CD4-positive, alpha-beta T cell treated with Interferon gamma for 1 hour (primary cell): ENCODE measurements at places on chromosomes 16 and 17.

DNA sequence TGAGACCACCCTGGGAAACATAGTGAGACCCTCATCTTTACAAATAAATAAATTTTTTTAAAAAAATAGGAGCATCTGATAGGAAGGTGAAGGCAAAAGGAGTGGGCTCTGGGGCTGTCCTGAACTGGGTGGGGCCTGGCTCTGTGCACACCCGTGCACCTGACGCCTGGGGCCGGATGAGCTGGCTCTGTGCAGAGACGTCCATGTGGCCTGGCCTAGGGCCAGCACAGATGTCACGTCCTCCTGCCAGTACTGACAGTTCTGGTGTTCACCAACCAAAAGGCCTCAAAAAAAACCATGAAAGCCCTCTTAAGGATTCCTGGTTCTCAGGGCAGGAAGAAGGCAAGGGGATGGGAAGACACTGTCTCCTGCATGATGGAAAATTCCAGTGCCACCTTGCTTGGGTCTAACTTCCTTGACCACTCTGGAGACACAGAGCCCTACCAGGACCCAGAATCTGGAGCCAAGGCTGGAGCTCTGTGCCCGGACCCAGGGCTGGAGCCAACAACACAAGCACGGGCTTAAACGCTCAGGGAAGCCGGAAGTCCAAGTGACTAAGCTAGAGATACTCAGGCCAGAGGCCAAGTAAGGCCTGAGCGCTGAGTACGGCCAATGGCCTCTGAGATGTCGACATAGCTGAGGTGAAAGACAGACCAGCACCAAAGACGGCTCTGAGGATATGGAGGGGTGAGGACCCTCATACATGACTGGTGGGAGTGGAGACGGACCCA is 32.9 kb downstream of the COPRS start:
- DNase-seq: no peak

- DNase-seq: peak; percentile 72
These were observed 25.7 kb downstream of the CIBAR2 start for GRCh38 chr16:85086347-85087291.

- DNase-seq: peak; percentile 76
These were observed 3.8 kb upstream of the HAP1 start for GRCh38 chr17:41738077-41738800.

DNA sequence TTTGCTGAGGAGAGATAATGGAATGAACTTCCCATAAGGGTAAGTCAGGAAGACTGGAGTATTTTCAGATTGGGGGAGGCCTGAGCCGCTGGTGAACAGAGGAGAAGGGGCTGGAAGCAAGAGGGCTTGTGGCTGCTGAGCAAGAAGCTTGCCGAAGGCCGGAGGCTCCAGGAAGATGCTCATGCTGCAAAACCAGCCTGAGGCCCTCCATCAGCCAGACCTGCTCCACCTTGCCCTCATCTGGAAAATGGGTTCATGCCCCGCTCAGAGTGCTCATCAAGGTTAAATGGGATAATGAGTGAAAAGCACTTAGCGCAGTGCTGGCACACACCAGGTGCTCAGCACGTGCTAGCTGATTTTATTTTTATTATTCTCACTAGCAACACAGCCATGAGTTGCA is 5.5 kb upstream of the ASGR1 start:
- DNase-seq: no peak

- peak; percentile 58 for DNase-seq
These were observed 4.4 kb upstream of the FOXJ1 start for GRCh38 chr17:76145231-76146052.

DNA sequence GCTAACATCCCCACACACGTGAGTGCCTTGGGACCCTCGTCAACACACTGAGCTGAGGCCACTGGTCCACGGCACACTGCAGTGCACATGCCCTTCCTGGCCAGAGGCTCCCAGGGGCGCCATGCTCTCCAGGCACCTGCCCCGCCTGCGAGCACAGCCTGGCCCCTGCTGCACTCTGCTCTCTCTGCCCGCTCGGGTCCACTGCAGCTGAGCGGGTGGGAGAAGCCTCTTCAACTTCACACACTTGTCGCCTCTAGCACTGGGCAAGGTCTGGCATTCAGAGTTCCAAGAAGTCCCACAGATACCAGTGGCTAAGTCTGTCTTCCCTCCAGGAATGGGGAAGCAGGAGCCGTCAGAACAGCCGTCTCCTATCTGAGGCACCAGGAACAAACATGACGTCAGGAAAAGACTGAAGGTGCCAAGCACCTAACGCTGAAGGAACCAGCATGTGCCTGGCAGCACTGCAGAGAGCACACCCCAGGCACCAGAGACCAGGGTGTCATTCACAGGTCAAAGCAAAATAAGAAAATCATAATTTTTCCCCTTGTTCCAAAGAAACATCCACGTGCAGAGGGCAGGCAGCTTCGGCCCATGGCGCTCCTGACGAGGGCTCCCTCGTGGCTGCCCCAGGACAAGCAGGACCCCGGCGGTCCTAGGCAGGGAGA is 82.9 kb downstream of the ZNF778 start:
- DNase-seq: no peak

GRCh38 chr16:74778646-74779045 is 4.0 kb upstream of the FA2H start:
- DNase-seq: no peak

DNA sequence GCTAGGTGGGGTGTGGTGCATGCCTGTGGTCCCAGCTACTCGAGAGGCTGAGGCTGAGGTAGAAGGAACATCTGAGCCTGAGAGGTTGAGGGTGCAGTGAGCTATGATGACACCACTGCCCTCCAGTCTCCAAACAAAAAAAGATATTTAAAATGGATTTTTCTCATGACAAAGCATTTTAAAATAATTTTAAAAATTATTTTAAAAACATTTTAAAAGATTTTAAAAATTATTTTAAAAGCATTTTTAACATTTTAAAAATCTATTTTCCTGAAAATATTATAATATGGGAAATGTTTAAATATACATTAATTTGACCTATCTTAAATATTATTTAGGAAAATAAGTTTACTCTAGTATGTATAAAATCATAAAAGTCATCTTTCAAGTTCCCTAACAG is 26.8 kb downstream of the MED13 start:
- DNase-seq: no peak

GRCh38 chr17:62876673-62877405 is 68.7 kb upstream of the MARCHF10 start:
- DNase-seq: no peak

DNA sequence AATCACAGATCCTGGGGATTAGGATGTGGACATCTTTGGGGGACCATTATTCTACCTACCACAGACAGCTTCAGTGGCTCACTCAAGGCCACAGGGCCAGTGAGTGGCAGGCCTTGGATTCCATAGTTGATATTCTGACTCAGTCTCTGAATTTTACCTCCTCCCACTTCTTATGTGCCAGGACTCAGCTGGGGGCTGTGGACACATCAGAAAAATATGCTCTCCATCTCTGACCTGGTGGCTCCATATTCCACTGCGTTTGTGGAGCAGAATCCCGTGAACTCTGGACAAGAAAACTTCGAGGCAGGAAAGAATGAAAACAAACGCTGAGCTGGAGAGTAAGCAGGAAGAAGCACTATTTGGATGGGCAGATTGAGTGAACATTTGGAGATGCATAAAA is 301.8 kb upstream of the MAF start:
- no peak for DNase-seq

DNA sequence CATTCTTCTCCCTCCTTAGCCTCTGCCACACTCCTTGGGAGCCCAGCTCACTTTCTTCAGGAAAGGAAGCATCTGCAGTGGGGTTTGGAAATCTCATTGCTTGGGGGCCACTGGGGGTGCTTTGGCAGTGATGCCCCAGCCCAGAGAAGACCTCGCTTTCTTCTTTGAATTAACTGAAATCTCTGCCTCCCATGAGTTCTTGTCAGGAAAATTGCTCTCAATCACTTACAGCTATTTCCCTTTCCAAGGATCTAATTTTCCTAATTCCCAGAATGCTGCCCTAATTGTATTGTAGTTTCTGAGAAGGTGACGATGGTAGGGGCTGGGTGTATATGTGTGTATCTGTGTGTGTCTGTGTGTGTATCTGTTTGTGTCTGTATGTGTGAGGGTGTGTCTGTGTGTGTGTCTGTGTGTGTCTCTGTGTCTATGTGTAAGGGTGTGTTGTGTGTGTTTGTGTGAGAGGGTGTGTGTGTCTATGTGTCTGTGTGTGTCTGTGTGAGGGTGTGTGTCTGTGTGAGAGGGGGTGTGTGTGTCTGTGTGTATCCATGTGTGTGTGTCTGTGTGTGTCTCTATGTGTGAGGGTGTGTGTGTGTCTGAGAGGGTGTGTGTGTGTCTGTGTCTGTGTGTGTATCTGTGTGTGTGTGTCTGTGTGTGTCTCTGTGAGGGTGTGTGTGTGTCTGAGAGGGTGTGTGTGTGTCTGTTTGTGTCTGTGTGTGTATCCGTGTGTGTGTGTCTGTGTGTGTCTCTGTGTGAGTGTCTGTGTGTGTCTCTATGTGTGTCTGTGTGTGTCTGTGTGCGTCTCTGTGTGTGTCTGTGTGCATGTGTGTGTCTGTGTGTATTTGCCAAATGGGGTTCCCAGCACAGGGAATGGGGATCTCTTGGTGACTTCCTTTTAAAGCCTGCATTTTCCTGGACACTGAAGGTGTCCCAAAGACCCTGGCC is 83.5 kb upstream of the DNAJA2 start:
- no peak for DNase-seq

DNA sequence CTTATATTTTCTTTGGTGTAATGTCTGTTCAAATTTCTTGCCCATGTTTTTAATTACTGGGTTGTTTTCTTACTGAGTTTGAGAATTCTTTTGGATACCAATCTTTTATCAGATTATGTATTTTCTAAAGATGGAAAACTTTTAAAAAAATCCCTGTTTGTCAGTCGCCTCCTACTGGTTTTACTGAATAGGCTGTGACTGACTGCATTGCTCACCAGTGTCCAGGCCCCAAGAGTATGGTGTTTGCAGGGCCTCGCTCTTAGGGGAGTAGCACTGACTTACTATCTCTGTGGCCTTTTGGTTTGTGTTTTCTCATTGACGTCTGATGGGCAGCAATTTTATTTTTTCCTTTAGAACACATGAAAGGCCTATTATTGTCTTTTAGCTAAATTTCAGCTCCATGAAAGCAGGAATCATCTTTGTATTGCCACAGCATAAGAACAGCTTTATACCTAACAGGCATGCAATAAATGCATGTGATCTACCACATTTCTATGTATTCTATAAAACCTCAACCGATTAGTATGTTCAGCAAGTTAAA is 188.4 kb downstream of the AATF start:
- DNase-seq: no peak

DNA sequence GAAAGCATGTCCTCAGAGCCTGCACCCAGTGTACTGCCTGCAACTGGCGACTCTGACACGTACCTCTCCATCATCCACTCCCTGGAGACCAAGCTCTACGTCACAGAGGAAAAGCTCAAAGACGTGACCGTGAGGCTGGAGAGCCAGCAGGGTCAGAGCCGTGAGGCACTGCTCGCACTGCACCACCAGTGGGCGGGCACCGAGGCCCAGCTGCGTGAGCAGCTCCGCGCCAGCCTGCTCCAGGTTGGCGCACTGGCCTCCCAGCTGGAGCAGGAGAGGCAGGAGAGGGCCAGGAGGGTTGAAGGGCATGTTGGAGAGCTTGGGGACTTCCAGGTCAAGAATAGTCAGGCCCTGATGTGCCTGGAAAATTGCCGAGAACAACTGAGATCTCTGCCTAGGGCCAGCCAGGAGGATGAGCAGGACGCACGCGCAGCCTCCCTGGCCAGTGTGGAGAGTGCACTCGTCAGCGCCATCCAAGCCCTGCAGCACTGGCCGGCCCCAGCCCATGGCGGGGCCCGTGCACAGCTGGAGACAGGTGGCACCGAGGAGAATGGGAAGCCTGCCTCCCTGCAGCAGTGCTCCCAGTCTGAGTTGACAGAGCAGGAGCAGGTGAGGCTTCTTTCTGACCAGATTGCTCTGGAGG is 40.3 kb downstream of the PLD6 start:
- DNase-seq: no peak

DNA sequence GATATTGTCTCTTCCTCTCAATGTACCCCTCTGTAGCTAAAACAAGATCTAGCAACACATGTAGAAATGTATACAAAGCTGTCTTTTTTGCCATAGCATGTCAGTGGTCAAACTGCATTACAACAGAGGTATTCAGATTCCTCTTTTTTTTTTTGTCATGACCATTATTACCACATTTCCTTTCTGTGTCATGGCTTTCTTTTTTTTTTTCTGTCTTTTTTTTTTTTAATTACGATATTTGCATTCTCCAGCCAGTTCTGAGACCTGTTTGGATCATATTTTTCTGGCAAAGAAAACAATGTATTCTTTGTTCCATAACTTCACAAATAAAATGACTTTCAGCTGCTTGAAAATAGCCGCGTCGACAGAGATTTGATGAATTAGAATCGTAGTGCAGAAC is 27.4 kb upstream of the CAPNS2 start:
- DNase-seq: no peak

DNA sequence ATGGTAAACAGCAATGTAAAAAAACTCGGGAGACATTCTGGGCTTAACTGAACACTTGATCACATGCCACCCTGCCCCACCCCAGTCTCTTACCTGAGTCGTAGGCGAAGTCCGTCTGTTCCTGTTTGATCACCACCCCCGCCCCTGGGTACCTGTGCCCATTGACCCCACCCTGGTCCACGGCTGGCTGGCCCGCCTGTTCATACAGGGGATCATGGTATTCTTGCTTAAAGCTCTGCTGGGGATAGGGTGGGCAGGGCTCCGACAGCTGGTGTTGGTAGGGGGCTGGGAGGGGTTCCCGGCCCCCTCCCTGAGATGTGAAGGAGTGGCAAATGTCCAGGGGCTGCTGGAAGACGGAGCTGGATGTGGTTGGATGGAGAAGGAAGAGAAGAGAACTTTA is 13.6 kb downstream of the ETV4 start:
- DNase-seq: no peak

DNA sequence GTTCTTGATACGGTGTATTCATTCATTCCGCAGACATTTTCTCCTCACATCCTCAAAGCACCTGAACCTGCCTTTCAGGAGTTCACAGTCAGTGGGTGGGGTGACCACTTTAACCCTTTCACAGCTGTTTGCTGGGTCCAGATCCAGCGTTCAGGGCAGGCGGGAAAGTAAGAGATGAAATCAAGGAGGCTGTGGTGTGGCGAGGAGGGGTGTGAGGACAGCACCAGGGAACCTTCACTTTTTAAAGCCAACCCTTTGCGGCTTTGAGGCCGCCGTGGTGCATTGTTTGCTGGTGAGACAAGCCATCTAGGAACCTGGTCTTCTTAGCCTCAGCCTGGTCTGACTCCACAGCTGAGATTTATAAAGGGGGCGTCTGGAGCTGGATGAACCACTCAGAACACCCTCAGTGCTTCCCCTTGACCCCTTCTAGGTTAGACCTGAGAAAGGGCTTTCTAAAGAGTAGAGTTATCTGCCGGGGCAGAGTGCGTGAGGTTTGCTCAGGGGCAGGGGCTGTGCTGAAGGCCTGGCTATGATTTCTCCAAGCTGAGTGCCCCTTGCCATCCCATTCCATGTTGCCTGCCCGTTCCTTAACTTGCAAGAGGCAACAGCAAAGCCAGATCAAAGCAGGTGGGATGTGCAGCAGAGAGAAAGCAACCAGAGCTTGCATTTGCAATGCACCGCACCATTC is 933 bp downstream of the CCR7 start:
- peak; percentile 54 for DNase-seq

- DNase-seq: no peak
These were observed 5.0 kb downstream of the ESRP2 start for GRCh38 chr16:68230956-68231355.
